ENCODE measurements at places on chromosomes 1 and 21. TPM values are rescaled to one million over a fixed set of nuclear protein-coding genes. Genes with fewer than 3 reads are reported as not detected.

PLPPR4 gene
- polyA plus RNA-seq, result 1.9 TPM

DNA sequence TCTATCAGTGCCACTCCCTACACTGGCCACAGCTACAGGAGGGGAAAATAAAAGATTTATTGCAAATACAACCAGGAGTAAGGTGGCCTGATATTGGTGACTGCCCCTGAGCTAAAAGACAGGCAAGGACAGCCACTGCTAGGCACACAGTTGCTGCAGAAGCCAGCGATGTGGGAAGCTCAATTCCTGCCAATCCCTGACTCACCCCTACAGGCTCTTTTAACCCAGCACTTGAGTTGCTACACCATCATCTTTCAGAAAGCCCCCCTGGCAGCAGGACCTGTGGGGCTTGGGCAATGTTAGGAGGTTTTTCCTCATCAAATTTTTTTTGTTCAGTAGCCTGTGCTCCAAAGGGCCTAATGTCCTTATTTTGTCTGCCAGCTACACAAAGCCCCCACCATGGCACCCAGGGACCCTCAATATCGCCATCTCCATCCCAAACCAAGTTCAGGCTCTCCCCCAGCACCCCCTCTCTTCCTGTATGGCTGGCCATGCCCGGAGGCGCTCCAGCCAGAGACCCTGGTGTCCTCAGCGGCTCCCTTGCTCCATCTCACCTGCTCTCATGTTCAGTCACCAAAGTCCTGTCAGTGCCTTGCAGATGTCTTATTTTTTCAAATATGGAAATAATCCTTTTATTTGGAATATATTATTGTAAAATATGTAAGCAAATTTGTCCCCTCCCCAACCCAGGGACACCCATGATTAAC, 13.4 kb downstream of the CLEC20A start:
- no peak for DNase-seq

GRCh38 chr21:46667741-46668380, 32.4 kb downstream of the PRMT2 start:
- peak; percentile 29 for DNase-seq

DNA sequence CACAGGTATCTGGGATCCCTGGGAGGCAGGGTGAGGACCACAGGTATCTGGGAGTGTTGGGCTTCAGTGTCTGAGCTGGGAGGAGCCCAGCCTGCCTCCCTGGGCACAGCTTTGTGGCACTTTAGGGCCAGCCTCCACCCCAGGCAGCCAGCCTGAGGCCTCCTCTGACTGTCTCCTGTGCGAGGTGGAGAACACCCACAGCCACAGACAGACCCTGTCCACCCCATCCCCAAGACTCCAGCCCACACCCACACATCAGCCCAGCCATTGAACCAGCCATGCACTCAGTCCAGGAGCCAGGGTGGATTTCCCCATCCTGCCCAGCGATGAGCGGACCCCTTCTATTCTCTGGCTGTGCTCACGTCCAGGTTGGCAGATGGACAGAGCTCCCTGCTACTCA, 21.8 kb upstream of the TNFRSF1B start:
- no peak for DNase-seq

DNA sequence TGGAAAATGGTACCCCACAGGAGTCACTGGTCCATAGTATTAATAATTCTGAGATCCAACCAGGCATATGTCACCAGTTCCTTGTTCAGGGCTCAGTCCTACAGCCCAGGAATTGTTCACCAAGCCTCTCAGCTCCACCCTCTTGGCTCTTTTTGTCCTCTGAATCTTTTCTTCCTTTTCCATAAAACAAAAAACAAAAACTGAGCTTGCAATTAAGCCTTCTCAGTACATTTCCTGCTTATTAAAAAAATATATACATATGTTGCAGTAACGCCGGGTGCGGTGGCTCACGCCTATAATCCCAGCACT, 23.4 kb upstream of the KIF1B start:
- no peak for DNase-seq

DNA sequence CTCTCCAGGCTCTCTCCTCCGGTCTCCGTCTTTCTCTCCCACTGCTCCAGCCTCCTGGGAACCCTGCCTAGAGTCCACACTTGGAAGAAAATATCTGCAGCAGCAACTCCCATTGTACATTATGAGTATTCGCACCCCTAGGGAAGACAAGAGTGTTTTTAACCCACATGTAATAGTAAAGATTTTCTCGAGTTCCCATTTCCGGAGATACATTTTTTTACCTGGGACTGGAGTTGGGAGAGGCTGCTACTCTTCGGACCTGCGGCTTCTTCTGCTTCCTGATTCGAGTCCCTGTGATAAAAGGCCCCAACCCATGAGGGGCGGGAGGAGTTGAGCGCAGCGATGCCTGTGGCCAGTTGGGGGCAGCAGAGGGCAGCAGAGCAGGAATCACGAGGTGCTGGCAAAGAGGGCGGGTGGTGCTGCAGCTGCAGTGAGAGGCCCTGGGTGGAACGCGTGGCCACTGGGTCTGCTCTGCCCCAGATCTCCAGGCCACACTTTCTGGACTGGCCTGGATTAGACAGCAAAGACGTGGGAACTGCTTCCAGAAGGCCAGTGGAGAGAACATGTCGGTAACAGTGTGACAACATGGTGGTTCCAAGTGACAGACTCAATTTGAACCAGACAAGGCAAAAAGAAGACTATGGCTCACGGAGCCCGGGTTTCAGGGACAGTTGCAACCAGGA, 221.0 kb upstream of the CSF3R start:
- DNase-seq, result peak; percentile 59

GRCh38 chr1:12604114-12604874, 13.7 kb downstream of the DHRS3 start:
- no peak for DNase-seq

- DNase-seq, result no peak
These were observed 86.4 kb upstream of the C1orf21 start for GRCh38 chr1:184300446-184300845.

DNA sequence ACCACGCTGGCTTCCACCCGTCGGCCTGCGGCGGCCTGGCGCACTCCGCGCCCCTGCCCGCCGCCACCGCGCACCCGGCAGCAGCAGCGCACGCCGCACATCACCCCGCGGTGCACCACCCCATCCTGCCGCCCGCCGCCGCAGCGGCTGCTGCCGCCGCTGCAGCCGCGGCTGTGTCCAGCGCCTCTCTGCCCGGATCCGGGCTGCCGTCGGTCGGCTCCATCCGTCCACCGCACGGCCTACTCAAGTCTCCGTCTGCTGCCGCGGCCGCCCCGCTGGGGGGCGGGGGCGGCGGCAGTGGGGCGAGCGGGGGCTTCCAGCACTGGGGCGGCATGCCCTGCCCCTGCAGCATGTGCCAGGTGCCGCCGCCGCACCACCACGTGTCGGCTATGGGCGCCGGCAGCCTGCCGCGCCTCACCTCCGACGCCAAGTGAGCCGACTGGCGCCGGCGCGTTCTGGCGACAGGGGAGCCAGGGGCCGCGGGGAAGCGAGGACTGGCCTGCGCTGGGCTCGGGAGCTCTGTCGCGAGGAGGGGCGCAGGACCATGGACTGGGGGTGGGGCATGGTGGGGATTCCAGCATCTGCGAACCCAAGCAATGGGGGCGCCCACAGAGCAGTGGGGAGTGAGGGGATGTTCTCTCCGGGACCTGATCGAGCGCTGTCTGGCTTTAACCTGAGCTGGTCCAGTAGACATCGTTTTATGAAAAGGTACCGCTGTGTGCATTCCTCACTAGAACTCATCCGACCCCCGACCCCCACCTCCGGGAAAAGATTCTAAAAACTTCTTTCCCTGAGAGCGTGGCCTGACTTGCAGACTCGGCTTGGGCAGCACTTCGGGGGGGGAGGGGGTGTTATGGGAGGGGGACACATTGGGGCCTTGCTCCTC, 1.9 kb downstream of the OLIG2 start:
- DNase-seq, result no peak

DNA sequence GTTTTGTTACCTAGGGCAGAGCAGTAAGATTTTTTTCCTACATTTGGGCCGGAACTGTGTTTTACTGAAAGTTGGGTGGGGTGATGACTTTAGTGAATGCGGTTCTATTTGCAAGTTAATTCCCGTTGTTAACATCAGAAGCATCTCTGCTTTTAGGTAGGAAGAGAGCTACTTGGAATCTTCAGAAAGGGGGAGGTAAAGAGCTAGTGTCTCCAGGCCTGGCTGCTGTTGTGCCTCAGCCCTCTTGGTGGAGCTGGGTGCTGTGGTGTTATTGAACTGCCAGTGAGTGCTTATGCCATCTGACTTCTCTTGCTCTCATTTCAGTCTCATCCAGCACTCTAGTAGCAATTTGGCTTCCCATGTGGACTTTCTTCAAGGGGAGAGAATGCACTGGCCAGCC, 3.4 kb downstream of the KDM4A start:
- no peak for DNase-seq

LCE1D gene
- not detected for polyA plus RNA-seq

DNA sequence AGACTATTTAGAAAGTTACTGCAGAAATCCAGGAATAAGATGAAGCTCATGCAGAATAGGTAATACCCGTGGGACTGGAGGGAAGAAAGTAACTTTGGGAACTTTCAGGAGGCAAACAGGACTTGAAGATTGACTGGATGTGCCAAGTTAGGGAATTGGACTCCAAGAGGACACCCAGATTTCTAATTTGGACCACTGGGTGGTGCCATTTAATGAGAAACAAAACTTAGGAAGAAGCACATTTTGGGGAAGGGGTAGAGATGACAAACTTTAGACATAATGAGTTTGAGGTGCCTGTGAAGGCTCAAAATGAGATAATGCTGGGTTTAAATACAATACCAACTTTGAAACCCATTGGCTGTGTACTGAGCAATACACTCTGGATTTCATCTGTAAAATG, 3.3 kb upstream of the B4GALT3 start:
- DNase-seq, result no peak

- DNase-seq, result no peak
These were observed 31.8 kb downstream of the DIPK1A start for GRCh38 chr1:92929461-92929860.

LCE1A gene
- not detected for polyA plus RNA-seq

- no peak for DNase-seq
These were observed 32.9 kb downstream of the KIAA1614 start for GRCh38 chr1:180945551-180945950.

SELENBP1 gene
- polyA plus RNA-seq, result 53.3 TPM

DNA sequence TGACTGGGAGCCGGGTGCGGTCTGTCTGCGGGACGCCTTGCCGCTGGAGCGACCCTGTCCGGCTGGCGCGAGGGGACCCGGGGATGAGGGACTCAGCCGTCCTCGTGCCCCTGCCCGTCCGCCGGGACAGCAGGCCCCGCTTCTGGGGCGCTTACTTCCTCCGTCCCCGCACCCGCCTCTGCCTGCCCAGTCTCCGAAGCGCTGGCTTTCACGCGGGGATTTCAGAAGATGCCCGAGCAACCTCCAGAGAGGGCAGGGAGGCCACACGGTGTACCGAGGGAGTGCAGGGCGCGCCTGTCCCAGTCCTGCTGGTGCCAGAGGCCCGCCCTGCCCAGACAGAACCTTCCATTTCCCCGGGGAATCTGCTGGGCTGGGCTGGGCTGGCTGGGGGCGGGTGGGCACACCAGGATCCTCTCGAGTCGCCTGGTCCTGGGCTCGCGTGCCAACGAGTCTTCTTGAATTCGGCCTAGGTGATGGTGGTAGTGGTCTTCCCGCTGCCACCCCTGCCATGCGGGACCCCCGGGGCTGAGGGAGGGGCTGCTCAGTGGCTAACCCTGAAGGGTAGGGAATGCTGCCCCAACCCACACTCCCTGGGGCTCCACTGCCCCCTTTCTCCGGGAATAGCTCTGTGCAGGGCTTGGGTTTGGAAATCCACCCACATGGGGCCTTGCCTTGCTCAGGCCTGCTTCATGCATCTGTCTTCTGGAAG, 2.5 kb upstream of the TRPM2 start:
- DNase-seq, result no peak

MYOG gene
- polyA plus RNA-seq, result 0.17 TPM

DNA sequence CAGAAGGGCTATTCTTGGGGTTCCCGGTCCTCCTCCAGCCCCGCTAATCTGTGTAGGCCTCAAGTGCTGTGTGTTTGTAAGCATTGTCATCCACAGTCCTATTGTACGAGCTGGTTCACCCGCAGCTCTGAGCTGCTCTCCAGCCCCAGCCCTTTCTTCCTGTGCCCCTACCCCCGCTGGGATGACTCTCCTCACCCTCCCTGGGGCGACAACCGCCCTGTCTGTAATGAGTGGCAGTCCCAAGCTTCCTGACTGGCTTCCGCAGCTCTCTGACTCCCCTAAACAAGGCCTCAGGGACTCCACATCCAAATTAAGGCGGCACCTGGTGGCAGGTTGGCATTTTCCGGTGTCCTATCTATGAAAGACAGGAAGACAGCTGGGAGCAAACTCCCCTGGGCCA, 45.8 kb downstream of the TFF3 start:
- DNase-seq, result no peak

DNA sequence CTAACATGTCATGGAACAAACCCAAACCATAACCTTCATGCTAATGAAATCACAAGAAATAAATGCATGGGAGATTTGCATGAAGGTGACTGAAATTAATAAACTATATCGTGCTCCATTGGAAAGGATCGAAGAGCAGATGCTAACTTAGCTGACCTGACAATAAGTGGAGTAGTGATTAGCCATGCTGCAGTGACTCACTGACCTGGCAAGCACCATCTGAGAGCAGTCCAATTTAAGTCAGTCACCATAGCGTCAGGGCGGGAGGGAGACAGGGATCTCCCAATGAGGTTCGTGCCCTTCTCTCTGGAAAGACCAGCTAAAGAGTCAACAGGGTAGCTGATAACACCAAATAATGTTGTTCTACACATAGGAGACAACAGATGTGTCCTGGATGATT, 21.5 kb downstream of the OLIG2 start:
- no peak for DNase-seq

- DNase-seq, result no peak
These were observed 164.9 kb downstream of the ST6GALNAC3 start for GRCh38 chr1:76239470-76239918.

SIK1 gene
- 7.0 TPM for polyA plus RNA-seq

GRCh38 chr1:110068646-110069403, 1.6 kb downstream of the ALX3 start:
- DNase-seq, result no peak

DNA sequence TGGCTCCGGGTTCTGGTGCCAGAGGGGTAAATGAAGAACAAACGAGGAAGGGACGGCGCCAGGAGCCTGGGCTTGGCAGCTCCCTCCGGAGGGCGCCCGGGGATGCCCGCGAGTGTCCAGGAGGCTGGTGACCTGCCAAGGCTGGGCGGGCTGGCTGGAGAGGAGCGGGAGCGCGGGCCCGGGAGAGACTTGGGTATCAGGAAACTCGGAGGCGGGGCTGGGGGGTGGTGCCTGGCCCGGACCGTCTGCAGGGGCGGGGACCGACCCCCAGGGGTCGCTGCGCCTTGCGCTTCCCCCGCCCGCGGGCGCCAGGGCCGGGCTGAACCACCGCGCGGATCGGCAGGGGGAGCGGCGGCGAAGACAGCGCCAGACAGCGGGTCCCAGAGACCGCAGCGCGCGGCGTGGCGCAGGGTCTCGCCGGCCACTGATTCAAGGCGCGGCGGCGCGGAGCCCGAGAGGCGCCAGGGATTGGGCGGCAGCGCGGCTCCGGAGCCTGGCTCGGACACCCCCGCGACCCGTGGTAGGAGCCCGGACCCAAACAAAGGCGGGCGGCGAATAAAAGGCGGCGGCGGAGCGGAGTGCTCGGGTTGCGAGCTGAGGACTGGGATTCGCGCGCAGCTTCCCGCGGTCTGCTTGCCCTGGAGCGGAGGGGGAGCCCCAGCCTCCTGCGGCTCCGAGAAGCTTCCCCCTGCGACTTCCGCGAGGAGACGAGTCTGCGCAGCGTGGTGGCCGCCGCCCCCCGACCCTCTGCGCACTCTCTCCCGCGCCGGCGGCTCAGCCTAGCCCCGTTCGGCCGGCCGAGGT, at the start of gene DISP3:
TSS of gene DISP3 (plus strand) at position 585 of the 804 bp plus-strand sequence. CDS start 21,838 bp downstream, outside the sequence.
- peak; percentile 72 for DNase-seq

GRCh38 chr1:87370544-87370943, 41.9 kb downstream of the LMO4 start:
- no peak for DNase-seq

GRCh38 chr1:2352341-2352896, 38.9 kb downstream of the MORN1 start:
- no peak for DNase-seq

PDE4B gene
- 9.7 TPM for polyA plus RNA-seq
